GM03348 (cell line): ENCODE measurements at places on chromosomes 1 and 21.

- no peak for DNase-seq
These were observed 226.5 kb upstream of the CAMK1G start for GRCh38 chr1:209356976-209357377.

DNA sequence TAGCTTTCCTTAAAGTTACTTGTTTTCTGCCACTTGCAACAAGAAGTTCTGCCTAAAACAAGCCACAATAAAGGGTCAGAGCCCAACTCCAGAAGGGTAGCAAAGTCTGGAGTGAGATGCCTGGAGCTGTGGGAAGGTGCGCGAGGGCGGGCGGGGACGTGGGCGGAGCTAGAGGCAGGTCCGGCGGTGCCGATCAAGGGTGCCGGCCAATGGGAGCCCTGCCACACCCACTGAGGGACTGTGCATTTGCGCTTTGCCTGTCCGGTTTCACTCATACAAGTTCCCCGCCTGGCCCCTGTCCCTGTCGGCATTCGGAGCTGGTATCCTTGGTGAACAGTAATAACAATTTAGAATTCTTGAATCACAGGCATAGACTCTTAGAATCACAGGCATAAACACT is 732.4 kb downstream of the MATN1 start:
- no peak for DNase-seq

- no peak for DNase-seq
These were observed 1.4 kb upstream of the FDPS start for GRCh38 chr1:155307247-155307740.

DNA sequence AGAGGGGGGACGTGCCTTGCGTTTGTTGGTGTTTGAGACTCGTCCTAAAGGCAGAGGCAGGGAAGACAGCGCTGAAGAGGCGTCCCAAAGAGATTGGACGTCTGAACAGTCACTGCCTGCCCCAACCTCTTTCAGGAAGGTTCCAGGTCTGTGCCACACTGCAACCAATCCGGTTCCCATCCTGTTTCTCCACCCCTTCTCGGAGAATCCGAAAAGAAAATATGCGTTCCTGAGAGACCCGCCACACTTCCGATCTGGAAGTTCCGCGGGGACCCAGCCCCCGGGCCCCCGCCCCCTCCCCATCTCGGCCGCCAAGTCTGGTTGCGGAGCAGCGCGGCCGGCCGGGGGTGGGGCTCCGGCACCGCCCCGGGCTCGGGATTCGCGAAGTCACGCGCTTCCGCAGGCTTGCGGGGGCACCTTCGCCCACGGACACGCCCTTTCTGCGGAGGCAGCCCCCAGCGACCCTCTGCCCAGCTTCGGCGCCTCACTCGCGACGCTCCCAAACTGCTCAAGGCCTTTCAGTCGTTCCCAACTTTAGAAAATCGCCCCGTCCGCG is 124.5 kb upstream of the DPYD start:
- DNase-seq: peak; percentile 86

GRCh38 chr1:8517661-8518489 is 200.0 kb downstream of the SLC45A1 start:
- no peak for DNase-seq

DNA sequence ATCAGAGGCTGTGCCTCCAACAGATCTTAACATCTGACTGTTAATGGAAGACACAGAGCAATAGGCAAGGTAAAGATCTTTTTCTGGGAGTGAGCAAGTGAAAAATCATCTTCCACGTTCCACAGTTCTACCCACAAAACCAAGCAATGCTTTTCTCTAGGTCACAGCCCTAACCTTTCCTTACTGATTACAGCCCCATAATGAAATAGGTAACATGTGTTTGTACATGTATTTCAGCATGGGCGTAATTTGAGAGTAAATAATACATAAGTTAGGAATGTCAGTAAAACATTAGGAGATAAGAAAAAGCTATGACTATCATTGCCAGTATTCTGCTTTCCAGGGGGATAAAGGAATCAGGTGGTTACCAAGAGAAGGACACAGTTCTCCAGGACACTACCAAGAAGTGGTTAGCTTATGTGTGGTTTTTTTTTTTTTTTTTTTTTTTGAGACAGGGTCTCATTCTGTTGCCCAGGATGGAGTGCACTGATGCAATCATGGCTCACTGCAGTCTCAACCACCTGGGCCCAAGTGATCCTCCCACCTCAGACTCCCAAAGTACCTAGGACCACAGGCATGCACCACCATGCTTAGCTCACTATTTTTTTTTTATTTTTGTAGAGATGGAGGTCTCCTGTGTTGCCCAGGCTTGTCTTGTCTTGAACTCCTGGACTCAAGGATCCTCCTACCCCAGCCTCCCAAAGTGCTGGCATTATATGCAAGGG is 72.0 kb downstream of the DAP3 start:
- DNase-seq: no peak

DNA sequence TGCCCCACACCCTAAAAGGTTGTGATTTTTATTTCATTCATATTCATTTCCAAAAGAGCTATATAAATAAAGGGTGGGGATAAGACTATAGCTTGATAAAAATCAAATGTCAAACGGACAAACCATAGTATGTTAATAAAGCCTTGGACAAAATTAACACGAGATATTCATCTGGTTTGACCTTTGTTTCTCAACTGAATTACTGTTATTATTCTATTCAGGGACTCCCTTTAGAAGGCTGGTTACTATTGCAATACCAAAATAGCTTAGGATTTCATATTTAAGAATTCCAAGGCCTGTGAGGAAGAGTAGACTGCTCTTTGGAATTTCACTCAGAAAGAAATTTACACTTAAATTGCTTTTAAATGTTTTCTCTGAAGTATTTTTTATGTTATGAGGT is 10.2 kb upstream of the PALMD start:
- no peak for DNase-seq

DNA sequence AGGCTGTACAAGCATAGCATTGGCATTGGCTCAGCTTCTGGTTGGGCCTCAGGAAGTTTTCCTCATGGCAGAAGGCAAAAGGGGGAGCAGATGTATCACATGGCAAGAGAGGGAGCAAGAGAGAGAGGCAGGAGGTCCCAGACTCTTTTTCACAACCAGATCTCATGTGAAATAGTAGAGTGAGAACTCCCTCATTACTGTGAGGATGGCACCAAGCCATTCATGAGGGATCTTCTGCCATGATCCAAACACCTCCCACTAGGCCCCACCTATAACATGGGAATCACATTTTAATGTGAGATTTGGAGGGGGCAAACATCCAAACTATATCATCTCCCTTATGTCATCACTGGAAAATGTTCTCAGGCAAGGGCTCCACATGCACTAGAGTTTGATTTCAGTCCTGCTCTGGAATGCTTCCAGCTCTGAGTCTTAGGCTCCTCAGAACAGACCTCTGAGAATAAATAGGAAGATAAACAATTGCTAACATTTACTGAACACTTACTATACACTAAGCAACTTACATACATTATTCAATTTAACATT is 39.4 kb upstream of the VTCN1 start:
- no peak for DNase-seq

DNA sequence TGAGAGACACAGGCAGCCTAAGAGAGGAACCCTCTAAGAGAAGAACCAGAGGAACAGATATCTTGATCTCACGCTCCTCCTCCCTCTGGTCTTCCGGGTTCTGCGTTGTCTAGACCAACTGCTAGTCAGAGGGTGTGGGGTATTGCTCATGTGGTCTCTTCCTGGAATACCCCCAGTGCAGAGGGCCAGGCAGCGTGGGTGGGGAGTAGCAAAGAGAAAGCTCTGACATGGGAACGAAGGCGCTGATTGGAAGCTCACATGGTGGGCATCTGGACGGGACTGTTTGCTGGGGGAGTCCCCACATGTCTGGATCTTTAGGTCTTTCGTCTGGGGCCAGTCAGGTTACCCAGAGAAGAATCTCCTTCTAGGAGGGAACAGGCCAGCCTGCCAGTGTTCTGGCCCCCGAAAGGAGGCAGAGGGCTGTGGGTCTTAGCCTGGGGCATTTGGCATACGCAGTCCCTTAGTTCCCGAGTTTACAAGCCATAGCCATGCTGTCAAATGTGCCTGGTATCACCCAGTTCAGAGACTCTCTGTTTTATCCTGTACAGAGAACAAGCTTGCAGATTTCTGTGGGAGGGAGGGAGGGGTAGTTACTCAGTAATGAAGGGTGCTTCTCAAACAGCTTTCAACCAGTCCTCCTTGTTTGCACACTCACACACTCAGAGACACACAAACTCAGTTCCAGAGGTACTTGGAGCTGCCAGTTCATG is 18.3 kb upstream of the IL6R start:
- peak; percentile 44 for DNase-seq

GRCh38 chr1:57848406-57848805 is 424.5 kb upstream of the DAB1 start:
- peak; percentile 22 for DNase-seq

GRCh38 chr1:82064691-82065090 is 264.0 kb downstream of the ADGRL2 start:
- DNase-seq: no peak

- DNase-seq: no peak
These were observed 151.8 kb downstream of the CACNA1E start for GRCh38 chr1:181635110-181635509.

GRCh38 chr1:173009597-173009996 is 41.1 kb downstream of the TNFSF18 start:
- DNase-seq: no peak
